WTC11 (cell line): ENCODE measurements at places on chromosomes 1 and 21. TPM values are rescaled to one million over a fixed set of nuclear protein-coding genes. Genes with fewer than 3 reads are reported as not detected.
A peak's percentile ranks its signal among the peaks of the same experiment; 100 is the strongest.

NUDT4B gene
- total RNA-seq: not detected in 3 replicates

PTPRF gene
- 248 to 295 TPM (median 275 TPM) in 3 replicates for total RNA-seq

- DNase-seq: no peak
These were observed 593.8 kb downstream of the LRRIQ3 start for GRCh38 chr1:73604211-73604610.

DNA sequence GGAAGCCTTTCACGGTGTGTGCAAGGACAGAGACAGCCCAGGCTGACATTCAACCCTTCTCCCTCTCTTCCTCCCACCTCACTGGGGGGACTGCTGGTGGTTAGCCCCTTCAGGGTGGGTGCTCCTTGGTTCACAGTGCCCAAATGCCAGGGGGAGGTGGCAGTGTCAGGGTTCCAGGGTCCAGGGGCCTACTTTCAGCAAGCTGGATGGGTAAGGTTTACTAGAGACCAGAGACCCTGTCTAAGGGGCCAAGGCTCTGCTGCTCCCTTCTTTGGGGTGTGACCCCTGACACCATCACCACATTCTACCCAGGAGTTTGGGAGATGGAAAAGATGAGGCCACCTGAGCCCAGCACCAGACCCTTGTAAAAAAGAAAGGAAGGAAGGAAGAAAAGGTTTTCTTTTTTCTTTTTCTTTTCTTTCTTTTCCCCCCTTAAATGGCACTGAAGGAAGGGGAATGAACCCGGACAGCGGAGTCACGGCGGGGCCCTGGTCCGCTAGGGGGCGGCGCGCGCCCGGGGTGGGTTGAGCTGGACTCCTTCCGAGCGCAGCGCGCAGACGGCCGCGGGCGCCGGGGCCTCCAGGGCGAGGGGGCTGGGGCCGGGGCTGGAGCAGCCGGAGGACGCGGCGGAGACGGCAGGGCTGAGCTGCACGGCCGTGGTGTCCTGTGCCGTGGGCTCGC, 18.8 kb downstream of the KNCN start:
- DNase-seq: peak; percentile 81

DNA sequence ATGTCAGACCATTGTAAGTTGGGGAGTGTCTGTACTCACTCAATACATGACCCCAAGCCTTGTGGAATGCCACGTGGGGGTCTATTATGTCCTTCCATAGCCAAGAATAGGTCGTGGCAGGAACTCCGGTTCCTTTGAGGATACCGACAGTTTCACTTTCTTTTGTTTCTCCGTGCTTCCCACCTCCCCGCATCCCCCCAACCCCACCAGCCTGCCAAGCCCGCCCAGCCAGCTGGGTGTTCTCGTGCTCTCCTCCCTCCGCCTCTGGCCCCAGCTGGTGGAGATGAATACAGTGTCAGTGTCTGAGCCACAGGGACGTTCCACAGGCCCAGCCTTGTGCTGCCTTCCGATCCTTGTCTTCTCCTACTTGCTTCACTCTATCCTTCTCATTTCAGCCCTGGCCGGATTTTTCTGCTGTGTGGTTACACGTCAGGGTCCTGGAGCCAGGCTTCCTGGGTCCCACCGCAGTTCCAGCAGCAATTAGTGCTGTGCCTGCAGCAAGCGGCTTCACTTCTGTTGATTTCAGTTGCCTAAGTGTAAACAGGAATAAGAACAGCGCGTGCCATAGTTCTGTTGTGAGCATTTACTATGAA, 4.1 kb upstream of the AGTRAP start:
- peak; percentile 67 for DNase-seq

- DNase-seq: no peak
These were observed 4.5 kb upstream of the ANKRD13C start for GRCh38 chr1:70358921-70359564.

GRCh38 chr1:230392536-230392909, 33.6 kb downstream of the PGBD5 start:
- DNase-seq: no peak

GRCh38 chr1:40858856-40859416, 3.2 kb downstream of the CITED4 start:
- no peak for DNase-seq

DNA sequence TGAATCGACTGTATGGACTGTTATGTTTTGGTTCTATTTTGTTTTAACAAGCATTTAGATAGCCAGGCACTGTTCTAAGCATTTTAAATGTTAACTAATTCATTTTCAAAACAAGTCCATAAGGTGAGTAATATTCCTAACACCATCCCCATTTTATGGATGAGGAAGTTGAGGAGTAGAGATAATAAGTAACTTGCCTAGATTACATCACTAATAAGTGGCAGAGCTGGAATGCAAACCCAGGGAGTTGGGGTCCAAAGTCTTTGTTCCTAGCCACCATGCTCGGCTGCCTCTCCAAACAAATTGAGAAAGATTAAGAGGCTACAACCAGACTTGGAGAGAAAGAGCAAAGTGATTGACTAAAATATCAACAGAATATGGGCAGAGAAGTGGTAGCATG, 12.6 kb upstream of the LEPR start:
- no peak for DNase-seq

GRCh38 chr1:40825435-40825788, 36.8 kb downstream of the CITED4 start:
- DNase-seq: no peak

DNA sequence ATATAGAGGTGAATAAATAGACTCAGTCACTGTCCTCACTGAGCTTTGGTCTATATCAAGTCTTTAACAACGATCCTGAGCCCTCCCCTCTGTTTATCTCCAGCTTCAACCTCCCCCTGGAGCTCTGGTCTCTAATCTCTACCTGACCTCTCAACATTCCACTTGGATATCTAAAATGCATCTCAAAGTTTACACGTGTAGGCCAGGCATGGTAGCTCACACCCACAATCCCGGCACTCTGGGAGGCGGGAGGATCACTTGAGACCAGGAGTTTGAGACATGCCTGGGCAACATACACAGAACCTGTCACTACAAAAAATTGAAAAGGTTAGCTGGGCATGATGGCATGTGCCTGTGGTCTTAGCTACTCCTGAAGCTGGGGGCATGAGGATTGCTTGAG, 53.4 kb downstream of the GADD45A start:
- no peak for DNase-seq

DNA sequence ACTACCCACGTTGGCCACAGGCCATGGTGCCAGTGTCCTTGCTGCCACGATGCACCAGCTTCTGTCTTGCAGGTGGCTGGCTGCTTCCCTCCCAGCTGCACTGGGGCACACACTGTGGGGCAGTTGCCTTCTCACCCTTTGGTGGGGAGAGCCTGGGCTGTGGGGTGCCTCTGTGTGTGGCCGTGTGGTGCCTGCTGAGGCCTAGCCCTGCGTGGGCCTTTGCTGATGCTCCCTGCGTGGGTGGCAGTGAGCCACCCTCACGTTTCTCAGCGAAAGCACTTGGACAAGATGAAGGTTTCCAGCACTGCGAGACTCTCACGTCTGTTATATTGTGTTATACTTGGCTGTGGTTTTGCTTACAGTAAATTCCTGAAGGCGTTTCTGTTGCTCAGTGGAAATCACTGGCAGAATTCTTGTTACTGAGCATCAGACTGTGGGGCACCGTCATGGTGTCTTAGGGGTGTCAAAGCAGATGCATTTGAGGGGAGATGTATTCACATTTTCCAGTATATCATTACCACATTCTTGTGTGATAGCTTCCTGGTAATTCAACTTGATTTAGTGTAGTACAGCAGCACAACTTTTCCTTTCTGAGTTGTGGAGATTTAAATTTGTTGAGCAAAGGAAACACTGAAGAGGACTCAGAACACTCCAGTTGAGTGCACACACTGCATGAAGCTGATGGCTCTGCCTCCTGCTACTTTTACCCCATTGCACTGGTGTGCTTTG, 124.7 kb downstream of the PCBP3 start:
- DNase-seq: no peak

DNA sequence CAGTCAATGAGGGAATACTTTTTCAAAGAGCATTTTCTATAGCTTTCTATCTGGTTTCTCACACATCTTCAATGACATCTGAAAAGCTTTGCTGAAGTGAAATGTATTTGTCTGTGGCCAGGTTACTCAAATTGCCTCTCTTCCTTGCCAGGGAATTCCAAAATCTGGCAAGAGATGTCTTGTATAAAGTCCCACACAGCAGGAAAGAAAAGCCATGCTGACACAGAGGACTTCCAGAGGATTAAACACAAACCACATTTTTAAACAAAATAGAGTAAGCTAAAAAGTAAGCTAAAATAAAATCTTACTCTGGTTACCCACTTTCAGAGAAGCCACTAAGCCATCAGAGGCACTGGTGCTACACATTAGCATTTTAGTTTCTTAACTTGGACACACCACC, 93.1 kb upstream of the BCAR3 start:
- DNase-seq: no peak

GRCh38 chr1:114135786-114136185, 17.9 kb downstream of the SYT6 start:
- no peak for DNase-seq
